ENCODE measurements at places on chromosomes 2 and 18.
A peak's percentile ranks its signal among the peaks of the same experiment; 100 is the strongest.

GRCh38 chr2:45857867-45858520, 206.5 kb downstream of the PRKCE start:
- DNase-seq = no peak

DNA sequence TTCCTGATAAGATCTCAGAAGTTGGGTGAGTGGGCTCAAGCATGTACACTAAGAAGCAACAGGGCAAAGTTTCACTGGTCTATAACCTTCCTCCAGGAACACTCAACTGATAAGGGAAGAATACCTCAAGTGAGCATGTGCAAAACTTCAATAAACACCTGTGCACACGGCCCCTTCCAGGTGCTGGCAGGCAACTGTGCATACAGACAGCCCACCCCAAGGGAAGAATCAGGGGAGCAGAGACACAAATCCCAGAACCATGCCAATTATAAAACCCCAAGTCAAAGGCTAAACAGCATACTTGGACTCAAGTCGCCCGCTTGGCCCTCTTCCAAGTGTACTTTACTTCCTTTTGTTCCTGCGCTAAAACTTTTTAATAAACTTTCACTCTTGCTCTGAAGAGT, 85.9 kb upstream of the RTN4 start:
- DNase-seq = no peak

- no peak for DNase-seq
These were observed 181.3 kb downstream of the PID1 start for GRCh38 chr2:229089776-229090175.

DNA sequence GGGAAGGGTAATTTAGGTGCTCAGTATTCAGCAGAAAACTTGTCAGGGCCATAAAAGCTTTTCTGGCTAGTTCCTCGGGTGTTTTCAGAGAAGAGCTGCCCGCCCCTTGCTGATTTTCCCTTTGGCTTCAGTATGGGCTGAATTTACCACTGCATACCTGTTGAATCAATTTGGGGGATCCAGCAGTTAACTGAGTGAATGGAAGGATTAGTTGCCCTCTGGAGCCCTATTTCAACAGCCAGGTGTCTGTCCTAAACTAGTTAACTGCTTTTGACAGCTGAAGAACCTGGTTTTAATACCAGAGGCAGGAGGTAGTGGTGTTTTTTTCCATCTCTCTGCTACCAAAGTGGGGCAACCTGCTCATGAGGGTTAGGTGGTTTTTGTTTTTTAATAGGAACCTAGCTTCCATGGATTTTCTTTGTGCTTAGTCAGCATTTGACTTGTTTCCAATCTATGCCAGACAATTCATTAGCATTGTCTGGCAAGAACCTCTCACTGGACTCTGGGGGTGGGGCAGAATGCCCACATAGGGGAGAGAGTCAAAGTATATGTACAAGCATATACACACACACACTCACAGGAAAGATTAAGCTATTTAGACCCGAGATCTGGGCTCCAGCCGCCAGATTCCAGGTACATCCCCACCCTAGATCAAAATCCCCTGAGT, 166.5 kb upstream of the SIX3 start:
- DNase-seq = no peak

DNA sequence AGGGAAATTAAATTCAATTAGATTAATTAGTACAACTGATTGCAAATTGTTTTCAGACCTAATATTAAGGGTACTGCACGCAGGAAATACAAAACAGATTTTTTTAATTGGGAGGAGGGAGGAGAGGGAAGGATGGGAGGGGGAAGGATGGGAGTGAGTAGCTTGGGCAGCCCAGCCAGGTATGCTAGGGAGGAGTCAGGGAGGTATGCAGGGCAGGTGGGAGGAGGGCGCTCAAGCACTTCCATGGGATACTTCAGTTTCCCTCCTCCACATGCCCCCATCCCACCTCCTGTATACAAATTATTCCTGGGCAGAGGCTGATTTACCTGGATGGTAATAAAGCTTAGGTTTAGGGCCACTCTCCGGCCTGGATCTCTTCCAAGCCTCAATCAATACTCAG, 76.6 kb upstream of the CAPN13 start:
- DNase-seq = no peak

DNA sequence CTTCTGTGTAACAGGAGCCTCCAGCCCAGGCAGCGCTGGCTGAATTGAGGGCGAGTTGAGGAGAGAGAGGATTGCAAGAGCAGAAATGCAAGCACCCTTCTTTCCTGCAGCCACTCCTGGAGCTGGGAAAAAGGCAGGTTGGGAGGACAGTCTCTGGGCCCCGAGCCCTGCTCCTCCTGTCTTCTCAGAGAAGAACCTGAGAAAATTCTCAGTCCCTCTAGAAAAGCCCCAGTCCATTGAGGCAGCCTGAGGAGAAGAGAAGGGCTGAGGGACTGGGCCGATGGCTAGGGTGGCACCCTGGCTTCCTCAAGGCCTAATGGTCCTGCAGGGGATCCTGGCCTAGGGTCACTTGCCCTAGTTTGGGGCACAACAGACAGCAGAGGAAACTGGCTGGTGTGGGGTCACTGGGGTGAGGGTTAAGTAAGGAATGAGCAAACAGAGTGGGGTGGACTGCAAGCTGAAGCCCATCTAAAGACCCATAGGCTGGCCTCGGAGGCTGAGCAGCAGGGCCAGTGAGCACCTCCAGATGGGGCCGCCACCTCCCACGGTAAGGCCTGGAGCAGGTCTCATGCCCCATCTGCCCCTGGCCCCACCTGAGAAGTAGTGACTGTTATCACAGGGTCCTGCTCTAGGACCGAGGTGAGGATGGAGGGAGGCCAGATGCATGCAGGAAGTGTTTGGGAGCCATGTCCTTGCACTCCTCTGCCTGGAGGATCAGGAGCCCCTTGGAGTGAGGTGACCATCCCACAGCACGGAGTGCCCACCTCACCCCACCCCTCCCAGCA, 12.4 kb downstream of the CIB4 start:
- no peak for DNase-seq

GRCh38 chr18:77716282-77716681, 466.6 kb downstream of the GALR1 start:
- DNase-seq = no peak

DNA sequence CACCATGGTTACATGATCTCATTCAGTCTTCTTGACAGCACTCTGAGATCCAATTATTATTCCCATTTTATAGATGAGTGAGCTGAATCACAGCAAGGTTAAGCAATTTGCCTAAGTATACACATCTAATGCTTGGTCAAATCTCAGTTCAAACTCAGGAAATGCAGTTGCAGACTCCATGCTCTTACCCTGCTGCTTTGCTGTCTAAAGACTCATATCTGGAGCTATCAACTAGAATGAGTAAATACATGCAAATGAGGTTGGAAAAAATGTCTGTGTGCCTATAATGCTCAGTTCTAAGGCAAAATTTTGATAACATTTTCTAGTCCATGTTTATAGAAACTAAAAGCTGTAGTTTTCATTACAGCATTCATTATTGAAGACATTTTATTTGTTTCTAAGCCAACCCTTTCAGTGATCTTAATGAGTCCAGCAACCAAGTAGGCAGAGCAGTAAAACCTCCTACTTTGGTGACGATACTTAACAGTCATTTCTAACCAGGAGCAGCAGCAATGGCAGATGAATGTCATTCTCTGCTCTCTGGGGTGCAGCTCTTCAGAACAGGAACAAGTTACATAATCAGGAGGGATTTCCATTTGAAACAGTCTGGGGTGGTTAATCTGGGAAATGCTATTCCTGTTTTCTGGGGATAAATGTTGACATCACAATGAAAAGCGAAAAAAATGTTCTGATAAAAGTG, 396.8 kb upstream of the UBE2E3 start:
- no peak for DNase-seq

GRCh38 chr2:69184224-69184623, 171.2 kb downstream of the ANTXR1 start:
- no peak for DNase-seq

DNA sequence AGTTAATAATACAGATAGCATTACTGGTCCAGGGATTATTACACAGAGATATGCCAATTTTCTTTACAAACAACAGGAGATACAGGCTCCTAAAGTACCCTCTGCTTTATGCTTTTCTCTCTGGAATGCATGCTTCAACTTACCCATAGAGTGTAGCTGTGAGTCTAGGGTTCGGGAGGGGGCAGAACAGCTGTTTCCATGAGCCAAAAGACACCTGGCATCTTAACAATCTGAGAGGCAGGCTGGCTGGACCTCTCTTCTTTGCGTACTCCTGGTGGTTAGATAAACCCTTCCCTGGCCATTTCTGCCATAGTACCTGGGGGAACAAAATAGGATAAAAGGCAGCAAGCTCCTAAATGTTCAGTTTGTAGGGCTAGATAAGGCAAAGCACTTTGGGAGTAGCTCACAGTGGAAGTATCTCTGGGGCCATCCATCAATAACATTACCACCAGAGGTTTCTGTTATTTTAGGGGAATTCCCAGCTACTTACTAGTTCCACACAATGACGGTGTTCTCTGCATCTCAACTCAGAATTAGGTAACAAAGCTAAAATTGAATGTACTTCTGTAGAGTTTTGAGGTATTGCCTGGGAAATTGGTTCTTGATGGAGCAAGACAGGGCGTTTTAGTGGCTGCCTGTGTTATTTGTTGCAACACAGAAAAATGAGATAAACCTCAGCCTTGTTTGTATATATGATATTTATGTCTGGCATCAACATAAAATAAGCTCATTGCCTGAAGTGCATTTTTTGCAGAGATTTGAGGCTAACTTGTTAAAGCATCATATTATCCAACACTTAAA, 6.2 kb upstream of the CCDC85A start:
- DNase-seq = no peak

- no peak for DNase-seq
These were observed 978.1 kb upstream of the CDH2 start for GRCh38 chr18:29154758-29155725.

GRCh38 chr2:172012677-172013391, 13.1 kb downstream of the METAP1D start:
- no peak for DNase-seq

DNA sequence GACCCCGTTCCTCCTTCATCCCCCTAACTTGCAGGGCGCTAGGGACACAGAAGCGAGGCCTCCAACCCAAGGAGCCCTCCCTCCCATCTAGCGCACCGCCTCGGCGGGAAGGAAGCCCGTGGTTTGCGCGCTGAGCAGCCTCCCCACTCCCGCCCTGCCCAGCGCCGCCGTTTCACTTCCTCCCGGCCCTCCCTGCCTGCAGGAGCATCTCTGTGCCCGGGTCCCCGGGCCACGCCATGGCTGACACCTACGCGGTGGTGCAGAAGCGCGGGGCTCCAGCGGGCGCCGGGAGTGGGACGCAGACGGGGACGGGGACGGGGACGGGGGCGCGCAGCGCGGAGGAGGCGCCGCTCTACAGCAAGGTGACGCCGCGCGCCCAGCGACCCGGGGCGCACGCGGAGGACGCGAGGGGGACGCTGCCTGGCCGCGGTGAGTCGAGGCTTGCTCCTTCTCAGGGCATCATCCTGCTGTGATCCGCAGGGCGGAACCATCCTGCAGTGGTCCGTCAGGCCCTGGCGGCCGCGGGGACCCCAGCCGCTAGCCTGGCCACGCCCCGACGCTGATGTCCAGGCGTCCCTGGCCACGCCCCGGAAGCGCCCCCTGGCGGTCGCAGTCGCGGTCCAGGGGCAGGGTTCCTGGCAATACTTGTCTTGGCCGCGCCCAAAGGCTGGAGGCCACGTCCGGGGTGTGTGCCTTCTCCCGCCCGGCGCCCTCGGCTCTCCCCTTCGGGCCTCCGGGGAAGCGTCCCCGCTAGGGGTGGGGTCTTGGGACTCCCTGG, 16.4 kb downstream of the PTPN18 start:
- DNase-seq = peak; percentile 71

DNA sequence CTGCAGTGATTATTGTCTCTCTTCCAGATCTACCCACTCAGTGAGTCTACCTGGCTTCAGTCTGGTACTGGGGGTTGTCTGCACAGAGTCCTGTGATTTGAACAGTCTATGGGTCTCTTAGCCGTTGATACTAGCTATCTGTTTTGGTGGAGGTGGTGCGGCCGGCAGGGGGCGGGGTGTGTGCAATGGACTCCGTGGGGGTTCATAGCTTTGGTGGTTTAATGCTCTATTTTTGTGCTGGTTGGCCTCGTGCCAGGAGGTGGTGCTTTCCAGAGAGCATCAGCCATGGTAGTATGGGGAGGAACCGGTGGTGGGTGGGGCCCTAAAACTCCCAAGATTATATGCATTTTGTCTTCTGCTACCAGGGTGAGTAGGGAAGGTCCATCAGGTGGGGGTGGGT, 1120.1 kb upstream of the FAM98A start:
- no peak for DNase-seq

GRCh38 chr2:33321236-33321771, 155.1 kb upstream of the RASGRP3 start:
- DNase-seq = no peak

- DNase-seq = peak; percentile 40
These were observed at the start of gene INPP1 for GRCh38 chr2:190343536-190344275. Gene INPP1 (plus strand): TSS chr2:190343589. CDS start chr2:190360103, 16,514 bp downstream.

DNA sequence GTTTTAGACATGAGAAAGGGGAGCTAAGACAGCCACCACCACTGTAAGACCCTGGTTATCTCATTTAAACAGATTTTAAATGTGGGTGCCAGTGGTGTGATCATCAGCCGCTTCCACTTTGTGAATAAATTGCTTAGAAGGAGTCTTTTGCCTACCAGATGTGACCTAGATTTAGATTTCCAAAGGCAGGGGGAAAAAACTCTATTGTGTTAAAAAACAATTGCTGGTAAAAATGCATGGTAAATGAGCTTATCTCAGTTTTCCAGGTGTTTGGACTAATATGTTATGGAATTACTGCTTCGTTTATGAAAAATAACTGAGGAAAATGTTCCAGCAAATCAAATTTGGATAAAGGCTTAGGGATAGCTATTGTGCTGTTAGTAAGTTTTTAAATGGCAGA, 466.3 kb upstream of the RAB12 start:
- DNase-seq = no peak

- no peak for DNase-seq
These were observed 284.7 kb upstream of the RAB12 start for GRCh38 chr18:8324343-8325065.

DNA sequence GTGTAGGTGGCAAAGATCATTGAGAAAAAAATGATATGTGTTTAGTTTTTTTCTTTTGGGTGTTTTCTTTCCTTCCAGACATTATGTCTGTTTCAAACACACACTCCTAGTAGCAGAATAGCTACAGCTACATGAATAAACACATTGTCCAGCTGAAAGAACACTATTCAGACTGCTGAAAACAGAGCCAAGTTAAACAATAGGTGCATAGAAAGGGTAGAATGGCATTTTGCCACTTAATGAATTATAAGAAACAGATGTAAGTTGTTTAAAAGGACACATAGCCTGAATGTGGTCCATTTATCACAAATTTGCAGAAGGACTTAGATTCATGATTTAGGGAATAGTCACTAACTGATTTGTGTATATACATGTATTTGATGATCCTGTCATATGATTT, 20.1 kb downstream of the CTLA4 start:
- no peak for DNase-seq

GRCh38 chr18:28281400-28281799, 104.5 kb upstream of the CDH2 start:
- no peak for DNase-seq

- no peak for DNase-seq
These were observed 5.7 kb upstream of the SP100 start for GRCh38 chr2:230410263-230410662.
